Neuronal stem cell (in vitro differentiated cells): ENCODE measurements at places on chromosomes 3 and 15.

- no peak for DNase-seq
Measured at GRCh38 chr3:55075846-55076245, 148.0 kb upstream of the LRTM1 start.

DNA sequence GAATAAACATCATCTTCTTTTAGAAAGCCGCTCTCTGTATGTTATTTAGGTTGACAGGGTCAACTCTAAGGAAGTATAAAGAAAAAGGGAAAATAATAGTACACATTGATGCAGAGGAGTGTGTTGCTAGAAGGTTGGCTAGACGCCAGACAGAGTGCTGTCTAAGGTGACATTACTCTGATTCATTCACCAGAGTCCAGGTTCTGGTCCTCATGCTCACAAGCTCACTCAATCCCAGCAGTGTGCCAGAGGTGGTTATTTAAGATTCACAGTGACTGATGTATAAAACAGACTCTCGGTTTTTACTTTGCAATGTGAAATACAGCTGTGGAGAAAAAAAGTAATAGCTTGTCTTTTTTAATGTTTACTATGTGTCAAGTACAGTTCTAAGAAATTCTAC is 1.7 kb downstream of the CFAP44 start:
- DNase-seq, result no peak

DNA sequence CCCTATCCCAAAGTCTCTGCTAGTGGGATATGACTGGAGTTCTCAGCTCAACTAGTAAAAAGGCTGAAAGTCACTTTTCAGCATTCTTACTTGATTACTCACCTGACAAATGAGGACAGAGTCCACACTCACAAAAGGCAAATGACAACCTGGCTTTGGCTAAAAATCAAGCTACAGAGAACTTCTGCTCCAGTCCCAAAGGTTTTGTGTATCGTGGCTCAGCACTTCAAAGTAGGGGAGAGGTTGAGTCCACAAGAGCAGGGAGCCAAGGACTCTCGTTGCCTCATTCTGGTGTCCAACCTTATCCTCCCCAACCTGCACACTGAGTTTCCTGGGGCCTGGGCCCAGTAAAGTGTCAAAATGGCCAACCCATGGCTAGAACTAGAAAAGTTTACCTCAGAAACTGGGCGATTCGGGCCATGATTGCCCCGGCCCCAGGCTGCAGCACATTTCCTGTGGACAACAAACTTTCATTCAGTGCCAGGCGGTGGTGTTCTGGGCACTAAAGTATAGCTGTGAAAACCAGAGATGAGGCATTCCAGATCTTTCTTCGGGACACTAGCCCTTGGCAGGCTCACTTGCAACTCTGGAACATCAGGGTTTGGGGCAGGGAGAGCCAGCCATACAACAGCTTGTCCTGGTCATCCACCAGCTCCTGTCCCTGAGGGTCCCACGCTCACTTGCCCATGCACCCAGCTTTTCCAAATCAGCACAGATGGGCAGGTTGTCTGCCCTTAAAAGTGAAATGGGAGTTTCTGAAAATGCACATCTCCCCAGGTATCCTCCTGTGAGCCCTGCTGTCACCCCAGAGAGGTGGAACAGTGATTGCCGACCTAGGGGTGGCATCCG is 3.1 kb downstream of the ACAA1 start:
- no peak for DNase-seq

DNA sequence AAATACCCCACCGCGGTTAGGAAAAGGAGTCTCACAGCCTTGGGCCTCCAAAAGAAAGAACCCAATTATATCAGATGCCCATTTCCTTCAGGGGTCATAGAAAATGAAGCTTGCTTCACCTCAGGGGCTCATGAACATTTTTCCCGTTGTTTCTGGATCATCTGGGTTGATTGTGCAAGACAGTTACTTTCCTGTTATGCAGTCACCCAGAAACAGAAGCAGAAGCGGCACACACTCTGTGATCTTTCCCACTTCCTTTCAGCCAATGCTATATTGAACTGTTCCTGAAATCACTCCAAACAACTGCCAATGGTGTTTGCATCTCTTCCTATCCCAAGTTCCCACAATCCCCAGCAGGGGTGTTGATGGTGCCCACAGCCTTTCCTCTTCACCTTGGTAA is 295.6 kb upstream of the RASGRP1 start:
- DNase-seq, result no peak

DNA sequence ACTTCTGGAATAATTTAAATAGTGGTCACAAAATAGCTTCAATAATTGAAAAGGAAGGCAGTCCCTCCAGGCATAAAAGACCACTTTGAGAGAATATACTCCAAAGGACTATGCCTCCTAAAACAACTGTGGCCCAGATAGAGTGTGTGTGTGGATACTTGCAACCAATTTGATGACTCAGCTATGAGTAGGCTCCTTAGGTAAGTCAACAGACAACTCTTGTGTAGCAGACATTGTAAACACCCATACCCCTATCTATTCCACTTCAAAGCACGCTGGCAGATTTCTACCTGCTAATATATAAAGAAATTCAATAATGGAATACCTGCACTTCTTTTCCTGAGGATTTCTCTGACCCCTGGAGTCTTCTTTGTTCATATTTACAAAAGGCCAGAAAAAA is 254.5 kb downstream of the NEK10 start:
- DNase-seq, result no peak
